ENCODE measurements at places on chromosomes 4 and X.

- DNase-seq: no peak
Measured at GRCh38 chr4:48772556-48772955, 7.5 kb downstream of the FRYL start.

- peak; percentile 22 for DNase-seq
Measured at GRCh38 chrX:1537031-1537715, at the start of gene P2RY8. TSS of gene P2RY8 (minus strand) at chrX:1537185. CDS start at chrX:1466558, 70,627 bp downstream.

GRCh38 chrX:12975991-12976558, 1.2 kb downstream of the TMSB4X start:
- DNase-seq: peak; percentile 16

DNA sequence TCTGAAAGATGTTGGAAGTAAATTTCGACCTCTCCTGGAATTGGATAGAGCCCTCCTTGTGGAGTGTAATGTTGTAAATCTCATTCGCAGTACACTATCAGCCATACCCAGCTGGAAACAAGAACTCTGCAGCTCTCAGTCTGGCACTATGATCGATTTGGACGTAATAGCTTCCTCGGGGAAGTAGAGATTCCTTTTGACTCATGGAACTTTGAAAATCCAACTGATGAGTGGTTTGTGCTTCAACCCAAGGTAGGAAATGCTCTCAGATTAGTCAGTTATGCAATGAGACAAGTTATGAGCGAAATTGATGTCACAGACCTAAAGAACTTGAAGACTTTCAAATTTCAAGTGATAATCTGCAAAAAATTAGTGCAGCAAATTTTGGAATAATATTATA, 103.9 kb downstream of the SYTL5 start:
- no peak for DNase-seq

- DNase-seq: peak; percentile 3
Measured at GRCh38 chrX:78327370-78328086, at the start of gene CYSLTR1. TSS of gene CYSLTR1 (minus strand) at chrX:78327611. CDS start at chrX:78273746, 53,865 bp downstream.

GRCh38 chr4:148834804-148835631, 392.8 kb upstream of the NR3C2 start:
- DNase-seq: peak; percentile 61

DNA sequence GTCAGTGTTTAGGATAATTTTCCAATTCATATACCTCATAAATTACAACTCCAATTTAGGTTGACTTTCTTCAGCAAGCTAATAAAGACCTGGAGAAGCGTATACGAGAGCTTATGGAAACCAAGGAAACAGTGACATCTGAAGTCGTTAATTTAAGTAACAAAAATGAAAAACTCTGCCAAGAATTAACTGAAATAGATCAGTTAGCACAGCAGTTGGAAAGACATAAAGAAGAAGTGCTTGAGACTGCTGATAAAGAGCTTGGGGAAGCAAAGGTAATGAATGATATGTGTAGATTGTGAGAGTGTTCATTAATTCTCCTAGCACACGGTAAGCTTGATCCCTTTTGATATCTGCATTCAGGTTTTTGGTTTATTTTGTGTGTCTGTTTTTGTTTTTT, 16.8 kb downstream of the CEP135 start:
- DNase-seq: no peak

- no peak for DNase-seq
Measured at GRCh38 chr4:1255151-1255550, 6.2 kb upstream of the CTBP1 start.

DNA sequence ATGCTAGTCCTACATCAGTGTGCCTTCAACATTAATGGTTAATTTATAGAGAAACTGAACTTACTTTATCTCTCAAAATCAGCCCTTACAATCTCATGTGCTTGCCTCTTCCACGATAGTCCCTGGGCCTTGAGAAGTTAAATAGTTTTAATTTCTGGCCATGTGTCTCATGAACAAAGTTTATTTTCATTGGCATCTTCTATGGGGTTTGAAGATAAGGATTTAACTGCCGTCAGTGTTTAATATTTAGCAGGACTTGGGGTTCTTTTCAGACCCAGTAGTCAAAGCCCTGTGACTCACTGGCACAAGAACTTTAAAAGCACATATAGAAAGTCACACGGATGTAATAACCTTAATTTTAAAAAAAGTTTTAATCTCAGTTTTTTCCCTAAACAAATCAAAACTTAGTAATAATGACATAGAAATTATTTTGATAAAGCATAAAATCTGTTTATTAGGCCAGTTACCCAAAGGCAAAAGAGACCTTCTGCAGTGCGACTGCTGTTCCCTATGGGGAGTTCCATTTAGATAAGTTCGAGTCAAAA, 10.1 kb upstream of the MPP1 start:
- no peak for DNase-seq

GRCh38 chrX:38318196-38318595, 9.1 kb downstream of the RPGR start:
- no peak for DNase-seq

DNA sequence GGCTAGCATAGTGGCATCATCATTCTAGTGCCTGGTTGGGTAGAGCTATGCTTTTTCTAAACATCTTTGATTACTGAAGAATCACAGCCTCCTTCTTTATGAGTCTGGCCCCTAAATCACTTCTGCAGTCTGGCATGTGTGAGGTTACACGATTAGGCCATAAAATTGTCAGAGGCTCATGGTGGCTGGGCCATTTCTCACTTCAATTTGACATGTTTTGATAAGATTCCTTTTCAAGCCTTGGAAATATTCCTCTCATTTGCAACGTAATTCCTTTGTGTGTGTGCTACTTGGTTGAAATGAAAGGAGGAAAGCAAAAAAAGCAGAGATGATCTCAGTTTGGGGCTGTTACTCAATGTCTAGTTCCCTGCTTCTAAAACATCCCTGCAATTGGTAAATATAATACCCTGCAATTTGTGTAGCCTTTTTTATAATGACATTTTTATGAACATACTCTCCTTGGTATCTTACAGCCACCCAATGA, 6.2 kb downstream of the CCKAR start:
- no peak for DNase-seq

- no peak for DNase-seq
Measured at GRCh38 chr4:16250661-16251365, 24.5 kb upstream of the TAPT1 start.

GRCh38 chrX:40101430-40101802, 3.7 kb upstream of the BCOR start:
- DNase-seq: no peak

GRCh38 chr4:67401902-67402301, 143.4 kb downstream of the CENPC start:
- no peak for DNase-seq

DNA sequence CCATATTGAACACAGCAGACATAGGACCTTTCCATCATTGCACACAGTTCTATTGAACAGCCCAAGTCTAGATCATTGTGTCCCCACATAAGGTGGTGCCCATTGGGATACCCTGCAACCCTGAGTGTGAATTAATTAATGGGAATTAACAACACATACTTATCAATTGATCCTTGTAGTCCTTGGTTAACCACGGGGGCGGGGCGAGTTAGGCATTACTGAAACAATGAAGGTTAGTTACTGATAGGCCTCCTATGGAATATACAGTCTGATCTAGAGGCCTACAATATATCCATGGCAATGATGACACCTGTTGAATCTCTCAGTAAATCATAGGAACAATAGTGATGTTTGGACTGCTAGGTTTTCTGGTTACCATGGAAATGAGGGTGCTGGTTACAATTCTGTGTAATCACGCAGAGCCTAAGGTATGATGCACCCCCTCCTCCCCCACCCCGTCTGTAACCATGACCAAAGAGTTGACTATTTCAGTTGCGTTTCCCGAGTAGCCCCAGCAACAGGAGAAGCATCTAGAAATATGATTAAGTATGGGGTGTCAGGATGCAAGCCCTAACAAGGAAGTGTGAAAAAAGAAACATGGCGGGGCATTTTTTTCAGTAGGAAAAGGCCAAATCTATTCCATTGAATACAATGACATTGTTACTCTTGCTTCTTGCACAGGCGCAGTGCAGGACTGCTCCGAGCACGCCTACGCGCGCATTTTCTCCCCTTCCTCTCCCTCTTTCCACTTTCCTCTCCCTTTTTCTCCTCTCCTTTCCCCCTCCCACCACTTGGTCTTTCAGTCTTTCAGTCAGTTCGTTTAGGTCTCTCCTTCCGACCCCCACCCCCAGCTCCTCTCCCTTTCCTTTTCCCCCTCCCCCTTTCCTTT, 677 bp upstream of the NONO start:
- DNase-seq: peak; percentile 3

- no peak for DNase-seq
Measured at GRCh38 chr4:141759796-141760425, 123.5 kb downstream of the IL15 start.

DNA sequence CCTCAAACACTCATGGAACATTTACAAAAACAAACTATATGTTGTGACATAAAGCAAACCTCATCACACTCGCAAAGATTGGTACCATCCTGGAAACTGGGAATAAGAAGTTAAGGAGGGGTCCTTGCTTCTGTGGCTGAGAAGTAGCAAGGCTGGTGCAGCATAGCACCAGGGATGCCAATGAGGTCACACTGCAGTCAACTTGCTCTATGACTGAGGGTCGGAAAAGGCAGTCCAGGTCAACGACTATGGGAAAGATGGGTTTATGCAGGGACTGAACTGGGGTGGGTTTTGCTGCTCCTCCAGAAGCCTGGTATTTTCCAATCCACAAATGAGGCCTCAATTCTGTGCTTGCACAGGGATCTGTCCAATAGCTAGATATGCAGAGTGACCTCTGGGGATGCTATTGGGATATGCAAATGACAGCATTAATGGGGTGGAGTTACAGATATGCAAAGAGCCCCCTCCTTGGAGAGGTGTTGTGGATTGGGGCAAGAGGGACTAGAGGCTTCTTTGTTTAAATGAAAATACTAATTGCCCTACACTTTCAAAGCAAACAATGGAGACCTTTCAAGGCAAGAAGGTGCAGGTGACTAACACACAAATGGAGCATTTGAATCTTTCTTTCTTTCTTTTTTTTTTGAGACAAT, 7.2 kb upstream of the IL13RA1 start:
- DNase-seq: no peak

- no peak for DNase-seq
Measured at GRCh38 chr4:162408309-162408708, 244.5 kb upstream of the FSTL5 start.

- no peak for DNase-seq
Measured at GRCh38 chr4:78032446-78032845, 24.7 kb upstream of the FRAS1 start.

Measured in skin of body (tissue), 3 donors.